ENCODE measurements at places on chromosomes 12 and 14.

- DNase-seq = no peak
Observed at GRCh38 chr12:54261815-54262402, 18.0 kb downstream of the CBX5 start.

DNA sequence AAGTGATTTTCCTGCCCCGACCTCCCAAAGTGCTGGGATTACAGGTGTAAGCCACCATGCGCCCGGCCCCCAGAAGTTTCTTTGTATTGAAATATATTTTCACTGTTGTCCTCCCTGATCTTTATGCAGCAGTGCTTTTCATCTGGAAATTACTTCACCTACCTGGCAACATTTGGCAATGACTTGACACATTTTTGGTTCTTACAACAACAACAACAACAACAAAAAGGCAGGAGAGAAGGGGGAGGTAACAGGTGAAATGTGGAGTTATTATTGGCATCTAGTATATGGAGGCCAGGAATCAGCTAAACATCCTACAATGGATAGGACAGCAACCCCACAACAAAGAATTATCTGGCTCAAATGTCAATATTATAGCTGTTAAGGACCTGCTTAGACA is 13.9 kb downstream of the FANCM start:
- DNase-seq = no peak

GRCh38 chr14:24436355-24437019 is 6.1 kb downstream of the SDR39U1 start:
- DNase-seq = no peak

DNA sequence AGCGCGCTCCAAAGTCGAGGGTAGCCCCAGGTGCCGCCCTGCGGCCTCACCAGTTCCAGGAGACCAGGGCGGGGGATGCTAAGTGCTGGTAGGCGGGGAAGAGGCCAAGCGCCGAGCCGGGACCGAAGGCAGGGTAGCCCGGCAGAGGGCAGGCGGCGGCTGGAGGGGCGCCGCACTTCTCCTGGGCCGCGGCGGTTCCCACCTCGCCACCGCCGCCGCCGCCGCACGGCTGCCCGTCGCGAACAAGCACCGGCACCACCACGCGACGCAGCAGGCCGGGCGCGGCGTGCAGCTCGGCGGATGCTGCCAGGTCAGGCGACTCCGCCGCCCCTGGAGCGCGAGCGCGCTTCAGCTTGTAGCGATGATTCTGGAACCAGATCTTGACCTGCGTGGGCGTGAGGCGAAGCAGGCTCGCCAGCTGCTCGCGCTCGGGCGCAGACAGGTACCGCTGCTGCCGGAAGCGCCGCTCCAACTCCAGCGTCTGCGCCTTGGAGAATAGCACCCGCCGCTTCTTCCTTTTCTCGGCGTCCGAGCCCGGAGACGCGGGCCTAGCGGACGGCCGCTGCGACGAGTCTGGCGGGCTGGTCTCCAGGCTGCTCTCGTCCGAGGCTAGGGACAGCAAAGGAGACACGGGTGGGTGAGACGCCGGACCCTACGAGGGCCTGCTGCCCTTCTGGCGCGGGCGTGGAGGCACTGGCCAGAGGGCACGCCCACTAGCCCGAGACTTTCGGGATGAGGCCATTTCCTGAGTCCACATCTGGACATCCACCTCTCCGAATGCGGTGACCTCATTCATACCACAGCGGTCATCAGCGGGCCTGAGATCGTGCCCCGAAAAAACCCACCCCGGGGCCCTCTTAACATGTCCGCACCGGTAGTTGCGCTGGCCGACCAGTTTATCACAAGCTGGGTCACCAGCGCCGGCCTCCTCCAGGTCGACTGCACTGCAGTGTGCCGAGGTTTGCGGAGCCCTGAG is 1.3 kb downstream of the NKX2-8 start:
- DNase-seq = no peak

DNA sequence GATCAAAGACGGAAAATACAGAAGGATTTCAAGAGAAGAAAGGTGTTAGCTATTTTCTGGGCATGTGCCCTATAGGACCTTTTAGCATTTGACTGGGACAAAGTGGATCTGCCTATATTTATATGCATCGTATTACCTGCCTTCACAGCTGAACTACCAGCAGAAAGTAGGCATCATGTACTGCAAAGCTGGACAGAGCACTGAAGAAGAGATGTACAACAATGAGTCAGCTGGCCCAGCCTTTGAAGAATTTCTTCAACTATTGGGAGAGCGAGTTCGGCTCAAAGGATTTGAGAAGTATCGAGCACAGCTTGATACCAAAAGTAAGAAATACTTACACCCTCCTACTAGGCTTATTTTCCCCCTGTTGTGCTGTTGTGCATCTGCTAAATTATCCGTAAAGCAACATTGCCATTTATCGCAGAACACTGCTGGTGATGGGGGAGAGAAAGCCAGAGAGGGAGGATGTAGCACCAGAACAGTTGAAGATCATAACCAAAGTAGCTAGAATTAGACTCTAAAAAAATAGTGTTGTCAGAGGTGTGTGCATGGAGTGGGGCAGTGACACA is 282.0 kb upstream of the RGS6 start:
- no peak for DNase-seq

DNA sequence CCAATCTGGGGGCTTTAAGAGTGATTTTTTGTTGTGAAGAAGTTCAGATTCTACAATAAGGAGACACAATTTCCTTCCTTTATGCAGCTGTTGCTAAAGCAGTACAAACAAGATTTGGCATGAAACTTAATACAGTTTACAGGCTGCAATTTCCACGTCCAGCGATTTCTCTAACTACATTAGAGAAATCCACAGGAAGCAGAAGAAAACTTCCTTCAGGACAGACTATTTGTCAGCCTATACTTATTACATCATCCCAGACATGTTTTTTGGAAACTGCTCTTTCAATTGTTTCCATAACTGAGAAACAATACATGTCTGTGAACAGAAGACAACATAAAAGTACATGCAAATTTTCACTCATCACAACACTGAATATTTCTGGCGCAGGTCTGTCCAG is 204.3 kb downstream of the TTC7B start:
- DNase-seq = no peak

DNA sequence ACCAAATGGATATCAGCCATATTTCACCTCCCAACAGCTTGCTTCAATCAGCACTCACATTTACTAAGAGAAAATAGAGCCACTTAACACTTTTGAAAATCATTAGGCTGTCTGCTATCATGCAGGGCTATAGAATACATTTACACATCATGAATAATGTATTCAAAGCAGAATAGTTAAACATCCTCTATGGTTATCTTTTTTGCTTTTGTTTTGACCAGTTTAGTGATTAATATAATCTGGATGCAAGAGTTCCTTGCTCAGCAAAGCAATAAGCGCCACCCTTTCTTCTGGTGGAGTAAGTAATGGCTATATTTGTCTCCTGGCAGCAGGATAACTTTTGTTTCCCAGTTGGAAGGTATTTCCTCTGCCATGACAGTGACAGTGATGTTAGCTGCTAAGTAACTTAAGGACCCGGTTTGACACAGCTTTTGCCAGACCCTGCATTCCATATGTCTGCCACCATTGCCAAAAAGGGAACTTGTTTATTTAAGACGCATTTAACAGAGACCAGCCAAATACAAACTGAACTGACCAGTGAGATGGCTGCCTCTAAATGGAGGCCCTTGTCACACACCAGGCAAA is 70.3 kb upstream of the NR2C1 start:
- DNase-seq = no peak

DNA sequence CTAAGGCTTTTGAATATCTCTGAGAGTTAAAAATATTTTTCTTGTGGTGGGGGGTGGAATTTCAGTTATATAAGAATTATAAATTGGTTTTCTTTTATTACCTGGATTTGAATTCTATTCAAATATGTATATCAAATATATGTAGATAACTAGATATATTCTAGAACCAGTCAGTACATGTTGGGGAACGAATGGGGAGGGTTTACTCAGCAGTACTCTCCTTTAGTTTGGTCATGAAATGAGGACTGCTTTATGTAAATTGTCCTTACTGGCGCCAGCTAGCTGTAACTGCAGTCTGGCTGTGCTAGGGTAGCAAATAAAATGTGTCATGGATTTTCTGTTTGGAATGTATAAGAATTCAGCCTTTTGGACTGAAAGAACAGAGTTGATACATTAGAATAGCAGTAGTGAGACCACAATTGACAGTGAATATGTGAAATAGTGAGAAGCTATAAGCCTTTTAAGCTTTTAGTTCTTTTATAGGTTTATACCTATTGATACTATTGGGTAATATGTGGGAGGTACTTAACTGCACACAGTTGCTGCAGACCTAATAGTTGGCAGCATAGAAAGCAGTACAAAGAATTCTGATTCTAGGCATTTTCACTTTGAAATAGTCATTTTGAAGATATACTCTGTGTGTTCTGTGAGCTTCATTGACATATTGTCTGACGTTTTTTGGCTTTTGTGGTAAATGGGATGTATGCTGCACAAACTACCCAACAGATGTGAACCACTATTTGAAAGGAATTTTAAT is 29.0 kb downstream of the ATF7IP start:
- DNase-seq = no peak

DNA sequence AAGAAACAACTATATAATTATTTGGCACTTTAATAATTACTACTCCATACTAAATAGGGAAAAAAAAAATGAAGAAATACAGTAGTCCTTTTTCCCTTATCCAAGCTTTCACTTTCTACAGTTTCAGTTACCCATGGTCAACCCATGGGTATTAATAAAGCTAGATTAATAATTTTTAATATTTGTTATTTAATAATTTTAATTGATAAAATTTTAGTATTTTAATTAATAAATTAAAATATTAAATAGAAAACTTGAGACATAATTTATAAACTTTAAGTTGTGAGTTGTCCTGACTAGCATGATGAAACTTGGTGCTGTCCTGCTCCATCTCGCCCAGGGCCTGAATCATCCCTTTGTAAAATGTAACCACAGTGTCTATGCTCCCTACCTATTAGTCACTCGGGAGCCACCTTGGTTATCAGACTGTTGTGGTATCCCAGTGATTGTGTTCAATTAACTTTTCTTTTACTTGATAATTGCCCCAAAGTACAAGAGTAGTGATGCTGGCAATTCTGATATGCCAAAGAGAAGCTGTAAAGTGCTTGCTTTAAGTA is 71.8 kb downstream of the PAWR start:
- DNase-seq = no peak

GRCh38 chr12:111010061-111010460 is 89.7 kb upstream of the MYL2 start:
- DNase-seq = no peak

DNA sequence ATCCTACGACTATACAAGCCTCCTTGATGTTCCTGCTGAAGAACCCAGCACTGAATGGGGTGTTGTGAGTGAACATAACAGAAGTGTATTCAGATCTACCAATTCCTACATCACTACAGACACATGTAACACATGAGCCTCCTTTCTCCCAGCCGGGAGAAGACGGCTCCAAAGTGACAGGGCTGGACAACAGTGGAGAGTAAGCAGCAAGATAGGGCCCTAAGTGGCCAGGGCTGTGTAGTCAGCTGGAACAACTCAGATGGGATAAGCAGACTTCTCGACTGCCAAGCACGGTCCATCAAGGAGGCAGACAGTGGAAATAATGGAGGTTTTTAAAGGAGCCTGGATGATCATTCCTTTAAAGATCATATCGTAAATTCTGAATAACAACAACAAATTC is 73.5 kb downstream of the TTC7B start:
- no peak for DNase-seq

DNA sequence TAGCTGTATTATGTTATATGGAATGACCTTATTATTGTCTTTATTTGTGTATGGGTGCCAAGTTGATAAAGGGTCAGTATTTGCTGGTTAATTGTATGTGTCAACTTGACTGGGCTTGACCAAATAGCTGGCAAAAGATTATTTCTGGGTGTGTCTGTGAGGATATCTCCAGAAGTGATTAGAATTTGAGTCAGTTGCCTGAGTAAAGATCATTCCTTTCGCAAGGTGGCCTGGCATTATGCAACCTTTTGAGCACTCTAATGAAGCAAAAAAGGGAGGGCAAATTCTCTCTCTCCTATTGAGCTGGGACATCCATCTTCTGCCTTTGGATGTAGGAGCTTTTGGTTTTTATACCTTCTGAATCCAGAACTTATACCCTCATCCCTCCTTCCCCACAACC is 82.2 kb downstream of the ATXN7L3B start:
- no peak for DNase-seq

GRCh38 chr12:52350021-52350620 is 17.2 kb downstream of the KRT85 start:
- no peak for DNase-seq

DNA sequence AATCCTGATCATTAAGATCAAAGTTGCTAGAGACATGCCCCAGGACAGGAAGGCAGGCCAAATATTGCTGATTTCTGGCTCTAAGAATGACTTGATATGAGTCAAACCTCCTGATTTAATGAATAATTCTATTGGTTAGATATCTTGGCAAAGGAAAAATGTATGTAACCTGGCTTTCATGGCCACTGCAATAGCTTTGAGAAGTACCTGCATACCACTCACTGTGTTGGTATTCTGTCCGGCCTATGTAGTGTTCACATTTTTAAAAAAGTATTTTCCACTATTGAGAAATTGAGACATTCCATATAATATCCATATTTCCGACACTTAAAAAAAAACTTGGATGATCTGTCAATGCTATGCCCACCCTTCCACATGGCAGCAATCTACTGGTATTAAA is 283.1 kb upstream of the SOX5 start:
- no peak for DNase-seq

GRCh38 chr14:20440882-20441281 is 4.9 kb upstream of the KLHL33 start:
- DNase-seq = no peak

- DNase-seq = no peak
Observed at GRCh38 chr12:116837097-116837496, 44.1 kb downstream of the HRK start.

DNA sequence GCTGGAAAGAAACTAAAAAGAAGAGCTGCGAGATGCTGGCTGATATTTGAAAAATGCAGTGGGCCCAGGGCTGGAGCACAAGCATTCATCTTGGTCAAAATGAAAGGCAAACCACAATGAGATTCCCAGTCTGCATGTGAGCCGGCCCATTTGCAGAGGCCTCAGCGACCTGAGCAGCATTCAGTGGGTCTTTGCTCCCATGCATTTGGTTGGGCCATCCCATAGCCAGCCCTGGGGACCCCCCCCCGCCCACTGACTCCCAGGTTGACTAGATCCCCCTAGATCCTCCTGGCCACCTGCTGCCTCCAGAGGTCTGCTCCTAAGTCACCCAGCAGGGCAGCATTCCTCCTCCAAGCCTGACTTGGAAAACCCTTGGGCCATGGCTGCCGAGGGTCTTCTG is 59.8 kb downstream of the PRMT8 start:
- DNase-seq = no peak
